Psoas muscle (tissue), 8 donors: ENCODE measurements at places on chromosomes 12 and 14.

DNA sequence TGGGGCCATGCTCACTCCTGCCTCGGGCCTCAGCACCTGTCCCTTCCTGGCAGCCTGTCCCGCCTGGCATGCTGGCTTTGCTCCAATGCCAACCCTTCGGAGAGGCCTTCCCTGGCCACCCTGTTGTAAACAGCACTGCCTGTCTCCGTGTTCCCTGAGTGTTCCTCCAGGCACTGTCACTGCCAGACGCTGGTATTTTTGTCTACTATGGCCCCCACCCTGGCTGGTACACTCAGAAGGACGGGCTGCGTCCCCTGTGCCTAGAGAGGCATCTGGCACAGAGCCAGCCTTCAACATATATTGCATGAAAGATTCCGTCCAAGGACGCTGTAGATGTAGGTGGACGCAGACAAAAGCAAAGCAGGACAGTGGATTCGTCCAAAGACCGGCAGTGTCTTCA lies 2.7 kb upstream of the ASPG start:
- no peak overlapping the region for H3K27ac ChIP-seq
- no peak overlapping the region for H3K4me3 ChIP-seq
- H3K4me1 ChIP-seq, result peaks cover 8% of the 10 kb centered on the region
- no peaks in the 10 kb centered on the region for H3K27me3 ChIP-seq

DNA sequence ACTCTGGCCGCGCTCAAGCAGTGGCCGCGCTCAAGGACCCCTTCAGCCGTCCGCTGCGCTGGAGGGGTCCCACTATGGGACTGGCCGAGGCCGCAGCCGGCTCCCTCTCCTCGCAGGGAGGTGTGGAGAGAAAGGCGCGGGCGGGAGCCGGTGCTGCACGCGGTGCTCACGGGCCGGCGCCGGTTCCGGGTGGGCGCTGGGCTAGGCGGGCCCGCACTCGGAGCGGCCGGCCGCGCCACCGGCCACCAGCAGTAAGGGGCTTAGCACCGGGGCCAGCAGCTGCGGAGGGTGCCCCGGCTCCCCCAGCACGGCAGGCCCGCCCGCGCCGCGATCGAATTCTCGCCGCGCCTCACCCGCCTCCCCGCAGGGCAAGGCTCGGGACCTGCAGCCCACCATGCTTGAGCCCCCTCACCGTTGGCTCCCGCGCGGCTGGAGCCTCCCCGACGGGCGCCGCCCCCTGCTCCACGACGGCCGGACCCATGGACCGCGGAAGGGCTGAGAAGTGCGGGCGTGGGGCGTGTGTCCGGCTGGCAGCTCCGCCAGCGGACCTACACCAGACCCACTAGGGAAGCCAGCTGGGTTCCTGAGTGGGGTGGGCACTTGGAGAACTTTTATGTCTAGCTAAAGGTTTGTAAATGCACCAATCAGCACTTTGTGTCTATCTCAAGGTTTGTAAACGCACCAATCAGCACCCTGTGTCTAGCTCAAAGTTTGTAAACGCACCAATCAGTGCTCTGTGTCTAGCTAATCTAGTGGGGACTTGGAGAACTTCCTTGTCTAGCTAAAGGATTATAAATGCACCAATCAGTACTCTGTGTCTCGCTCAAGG lies 49.5 kb downstream of the KLHL28 start:
- no peaks in the 10 kb centered on the region for H3K27me3 ChIP-seq
- DNase-seq, result peak; percentile 15
- H3K4me1 ChIP-seq, result no peaks in the 10 kb centered on the region
- H3K4me3 ChIP-seq, result peak overlapping the region; percentile 62

DNA sequence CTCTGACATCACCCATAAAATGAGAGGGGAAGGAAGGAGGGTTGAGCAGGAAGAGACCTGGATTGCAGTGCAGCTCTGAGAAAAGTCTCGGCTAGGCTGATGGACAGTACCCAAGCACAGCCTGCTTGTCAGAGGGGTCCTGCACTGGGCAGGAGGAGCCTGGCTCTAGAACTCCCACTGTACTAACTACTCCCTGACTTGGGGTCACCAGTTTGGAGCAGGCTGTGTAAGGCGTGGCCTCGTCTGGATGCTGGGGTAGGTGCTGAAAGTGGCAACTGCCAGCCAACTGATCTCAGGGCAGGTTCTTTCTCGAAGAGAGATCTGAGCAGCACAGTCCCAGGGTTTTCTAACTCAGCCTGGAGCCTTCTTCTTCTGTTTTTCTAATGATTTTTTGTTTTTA lies 176.3 kb downstream of the ATP23 start:
- no peaks in the 10 kb centered on the region for H3K27me3 ChIP-seq
- H3K36me3 ChIP-seq, result no peaks in the 10 kb centered on the region
- H3K4me1 ChIP-seq, result no peaks in the 10 kb centered on the region
- no peak overlapping the region for H3K27ac ChIP-seq
- H3K4me3 ChIP-seq, result no peak overlapping the region

DNA sequence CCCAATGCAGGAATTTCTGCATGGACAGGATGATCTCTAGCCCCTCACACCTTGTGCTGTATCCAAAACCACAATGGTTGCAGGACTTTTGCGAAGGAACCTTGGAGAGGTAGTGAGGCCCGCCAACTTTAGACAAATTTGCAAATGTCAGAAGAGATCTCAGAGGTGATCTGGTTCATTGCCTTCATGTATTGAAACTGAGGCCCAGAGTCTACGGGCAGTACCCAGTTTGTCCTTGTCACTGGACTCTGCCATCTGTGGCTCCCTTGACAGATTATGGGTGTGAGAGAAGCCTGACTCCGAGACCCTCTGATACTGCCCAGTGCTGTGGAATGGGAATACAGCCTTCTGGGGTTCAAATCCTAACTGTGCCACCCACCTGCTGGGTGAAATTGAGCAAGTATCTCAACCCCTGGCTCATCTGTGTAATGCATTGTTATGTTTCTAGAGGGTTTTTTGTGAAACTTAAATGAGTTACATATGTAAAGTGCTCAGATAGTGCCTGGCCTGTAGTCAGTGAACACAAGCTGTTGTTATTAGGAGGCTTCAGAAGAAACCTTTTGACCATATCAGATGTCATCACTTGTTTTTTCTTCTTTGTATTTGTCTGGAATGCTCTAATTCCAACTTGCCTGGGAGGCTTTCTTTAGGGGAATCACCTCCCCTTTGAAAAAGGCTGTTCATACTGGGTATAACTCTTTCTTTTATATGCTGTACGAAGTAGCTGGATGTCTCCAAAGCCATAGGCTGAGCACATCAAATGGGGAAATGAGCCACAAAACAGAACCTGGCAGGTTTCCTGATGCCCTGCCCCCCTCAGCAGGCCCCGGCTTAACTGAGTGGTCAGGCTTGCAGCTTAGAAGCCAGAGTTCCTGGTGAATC lies 71.4 kb upstream of the SRSF5 start:
- H3K4me3 ChIP-seq, result no peak overlapping the region
- no peaks in the 10 kb centered on the region for H3K27me3 ChIP-seq
- H3K36me3 ChIP-seq, result no peaks in the 10 kb centered on the region

GRCh38 chr12:64746663-64747062 lies 12.5 kb downstream of the GNS start:
- H3K4me1 ChIP-seq, result no peaks in the 10 kb centered on the region
- H3K27ac ChIP-seq, result no peak overlapping the region
- no peak for DNase-seq
- H3K27me3 ChIP-seq, result no peaks in the 10 kb centered on the region

GRCh38 chr14:58298477-58299400 lies at the start of gene ARID4A:
ARID4A (plus strand) TSS chr14:58298555; CDS start chr14:58299855, 1,300 bp downstream.
- peak; percentile 83 for DNase-seq
- H3K4me3 ChIP-seq, result peak within 1 kb of the TSS; percentile 95
- H3K4me1 ChIP-seq, result peaks cover 34% of the 10 kb centered on the region
- H3K27ac ChIP-seq, result peak within 1 kb of the TSS; percentile 95
- H3K27me3 ChIP-seq, result no peaks in the 10 kb centered on the region
- no peaks in the 10 kb centered on the region for H3K36me3 ChIP-seq

DNA sequence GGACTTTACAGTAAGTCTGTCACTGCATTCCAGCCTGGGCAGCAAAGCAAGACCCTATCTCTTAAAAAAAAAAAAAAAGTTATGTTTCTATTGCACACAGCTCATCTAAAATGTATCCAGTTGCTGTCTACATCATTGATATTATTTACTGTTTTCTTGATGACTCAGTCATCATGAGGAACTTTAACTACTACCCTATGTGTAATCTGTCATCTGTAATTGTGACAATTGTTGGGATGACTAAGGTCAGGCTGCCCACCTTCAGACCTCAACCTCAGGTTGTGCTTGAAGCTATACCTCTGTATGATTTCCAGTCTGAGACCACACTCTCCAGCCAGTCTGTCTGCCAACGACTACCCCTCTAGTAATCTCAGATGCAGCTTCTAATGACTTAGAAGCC lies 15.3 kb downstream of the PPP1R13B start:
- no peaks in the 10 kb centered on the region for H3K36me3 ChIP-seq
- H3K4me3 ChIP-seq, result no peak overlapping the region
- H3K4me1 ChIP-seq, result peaks cover 3% of the 10 kb centered on the region

- DNase-seq, result no peak
- H3K4me3 ChIP-seq, result no peak overlapping the region
- no peaks in the 10 kb centered on the region for H3K27me3 ChIP-seq
- peaks cover 65% of the 10 kb centered on the region for H3K4me1 ChIP-seq
These were observed 91.9 kb downstream of the SLC8A3 start for GRCh38 chr14:70096866-70097265.

DNA sequence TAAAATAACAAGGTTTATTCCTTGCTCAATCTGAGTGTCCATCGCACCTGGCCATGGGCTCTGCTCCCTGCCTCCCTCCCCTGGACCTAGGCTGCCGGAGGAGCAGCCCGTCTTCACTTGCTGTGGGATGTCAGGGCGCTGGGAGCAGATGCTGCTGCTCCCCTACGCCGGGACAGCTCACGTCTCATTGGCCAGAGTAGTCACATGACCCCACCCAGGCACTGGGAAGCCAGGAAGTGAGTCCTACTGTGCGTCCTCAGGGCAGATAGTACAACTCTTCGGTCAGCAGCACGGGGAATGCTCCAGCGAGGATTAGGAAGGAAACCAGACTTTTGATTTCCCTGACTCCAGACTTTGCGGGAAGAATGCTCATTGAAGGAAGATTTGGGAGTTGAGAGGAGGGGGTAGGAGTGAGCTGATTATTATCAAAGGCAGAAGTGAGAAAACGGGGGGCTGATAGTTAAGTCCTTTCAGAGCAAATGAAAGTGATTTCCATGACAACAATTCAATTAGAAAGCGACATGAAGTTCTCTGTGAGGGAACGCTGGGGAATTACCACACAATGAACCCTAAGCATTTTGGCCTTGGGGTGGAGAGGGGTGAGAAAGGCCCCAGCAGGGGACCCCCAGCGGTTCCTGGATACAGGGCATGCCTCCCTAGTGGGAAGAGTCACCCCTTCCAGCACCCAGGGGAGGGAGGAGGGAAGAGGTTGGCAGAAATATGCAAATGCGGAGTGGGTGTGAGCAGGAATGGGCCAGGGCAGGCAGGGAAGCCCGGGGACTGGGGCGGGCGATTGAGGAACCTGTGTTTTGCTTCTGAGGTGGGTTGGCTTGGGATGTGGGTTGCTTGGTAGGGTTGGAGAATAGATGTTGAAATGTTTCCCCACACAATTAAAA lies 215.5 kb downstream of the AACS start:
- DNase-seq, result no peak
- no peak overlapping the region for H3K4me3 ChIP-seq
- H3K27ac ChIP-seq, result no peak overlapping the region
- no peaks in the 10 kb centered on the region for H3K4me1 ChIP-seq

DNA sequence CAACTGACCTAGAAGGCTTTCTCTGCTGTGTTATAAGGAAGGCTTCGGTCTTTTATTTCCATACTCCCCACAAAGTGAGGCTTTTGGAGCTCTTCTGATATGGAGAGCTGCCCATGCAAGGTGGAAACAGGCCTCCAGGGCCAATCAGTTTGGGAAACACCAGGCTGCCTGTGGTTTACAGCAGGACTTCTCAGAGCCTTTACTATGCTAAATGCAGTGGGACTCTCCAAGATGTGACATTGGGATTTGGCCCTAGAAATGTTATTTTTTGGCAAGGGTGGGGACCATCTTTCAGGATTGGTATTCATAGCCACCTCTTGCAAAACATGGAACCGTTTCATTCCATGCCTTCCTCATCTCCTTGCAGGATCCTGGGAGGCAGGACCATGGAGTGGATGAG lies 3.7 kb downstream of the ACACB start:
- H3K27ac ChIP-seq, result peak overlapping the region; percentile 97
- H3K4me1 ChIP-seq, result peaks cover 51% of the 10 kb centered on the region
- H3K27me3 ChIP-seq, result no peaks in the 10 kb centered on the region
- peaks cover 4% of the 10 kb centered on the region for H3K36me3 ChIP-seq
- DNase-seq, result no peak

DNA sequence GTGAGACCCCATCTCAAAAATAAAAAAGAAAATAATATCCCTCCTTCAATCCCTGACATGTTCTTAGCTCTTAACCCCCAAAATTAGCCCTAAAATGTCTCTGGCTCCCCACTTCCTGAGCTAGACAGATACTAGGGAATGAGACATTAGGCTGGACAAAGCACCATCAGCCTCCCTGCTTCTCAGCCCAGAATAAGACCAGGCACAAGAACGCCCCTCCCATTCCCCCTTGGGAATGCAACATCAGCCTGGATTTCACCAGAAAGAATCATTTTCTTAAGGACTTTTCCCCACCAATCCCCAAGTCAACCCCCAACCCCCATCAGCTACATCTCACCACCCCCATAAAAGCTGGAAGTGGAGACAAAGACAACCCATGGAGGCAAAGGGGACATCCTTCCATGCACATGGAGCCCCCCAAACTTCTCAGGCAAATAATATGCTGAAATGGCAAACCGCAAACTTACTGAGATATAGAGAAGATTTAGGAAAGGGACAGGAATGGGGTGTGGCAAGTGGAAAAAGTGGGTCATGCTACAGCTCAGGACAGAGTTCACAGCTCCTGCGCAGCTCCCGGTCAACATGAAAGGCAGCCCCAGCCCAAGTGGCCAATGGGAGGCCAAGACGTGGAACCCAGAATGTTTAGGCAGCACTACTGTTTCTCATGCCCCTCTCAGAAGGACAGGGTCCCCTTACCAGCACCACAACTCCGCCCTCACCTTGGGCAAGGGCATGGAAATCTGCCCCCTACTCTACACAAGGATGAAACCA lies 2.7 kb downstream of the CHD4 start:
- peak overlapping the region; percentile 93 for H3K4me3 ChIP-seq
- DNase-seq, result no peak
- H3K27me3 ChIP-seq, result no peaks in the 10 kb centered on the region
- peak overlapping the region; percentile 94 for H3K27ac ChIP-seq

DNA sequence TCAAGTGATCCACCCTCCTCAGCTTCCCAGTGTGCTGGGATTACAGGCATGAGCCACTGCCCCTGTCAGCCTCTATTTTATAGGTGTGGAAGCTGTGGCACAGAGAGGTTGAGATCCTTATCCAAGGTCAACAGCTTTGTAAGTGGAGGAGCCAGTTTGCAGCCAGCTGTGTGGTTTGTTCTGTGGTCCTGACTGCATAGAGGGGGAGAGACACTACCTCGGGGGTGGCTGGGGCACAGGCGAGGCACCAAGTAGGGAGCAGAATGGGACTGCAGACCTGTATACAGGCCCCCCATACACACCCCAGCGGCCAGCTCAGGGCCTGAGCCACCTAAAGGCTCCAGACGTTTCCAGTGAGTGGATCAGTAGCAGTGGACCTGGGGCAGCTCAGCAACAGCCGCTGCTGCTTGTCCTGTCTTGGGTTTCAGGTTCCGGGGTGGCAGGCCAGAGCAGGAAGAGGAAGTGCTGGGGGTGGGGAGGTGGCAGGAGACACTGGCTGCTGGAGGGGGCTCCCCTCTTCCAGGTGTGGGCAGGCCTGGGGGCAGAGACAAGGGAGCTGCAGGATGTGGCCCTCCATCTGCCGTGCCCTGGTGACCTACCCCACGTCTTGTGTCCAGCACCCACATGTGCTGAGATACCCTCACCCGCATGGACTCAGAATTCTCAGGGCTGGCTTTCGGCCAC lies 11.0 kb downstream of the ORAI1 start:
- peaks cover 19% of the 10 kb centered on the region for H3K4me1 ChIP-seq
- DNase-seq, result peak; percentile 66
- no peaks in the 10 kb centered on the region for H3K27me3 ChIP-seq
